ENCODE measurements at places on chromosomes 7 and 10.

- no peak for DNase-seq
Observed at GRCh38 chr7:35249537-35249907, 4.4 kb downstream of the TBX20 start.

- DNase-seq = no peak
Observed at GRCh38 chr10:28984431-28984830, 304.4 kb upstream of the LYZL1 start.

- no peak for DNase-seq
Observed at GRCh38 chr7:100808354-100808875, 18.9 kb downstream of the EPHB4 start.

- no peak for DNase-seq
Observed at GRCh38 chr7:68694656-68695055, 903.6 kb upstream of the AUTS2 start.

GRCh38 chr10:62748386-62748785, 56.1 kb upstream of the ADO start:
- DNase-seq = no peak

- no peak for DNase-seq
Observed at GRCh38 chr10:76036962-76037361, 605.5 kb downstream of the LRMDA start.

DNA sequence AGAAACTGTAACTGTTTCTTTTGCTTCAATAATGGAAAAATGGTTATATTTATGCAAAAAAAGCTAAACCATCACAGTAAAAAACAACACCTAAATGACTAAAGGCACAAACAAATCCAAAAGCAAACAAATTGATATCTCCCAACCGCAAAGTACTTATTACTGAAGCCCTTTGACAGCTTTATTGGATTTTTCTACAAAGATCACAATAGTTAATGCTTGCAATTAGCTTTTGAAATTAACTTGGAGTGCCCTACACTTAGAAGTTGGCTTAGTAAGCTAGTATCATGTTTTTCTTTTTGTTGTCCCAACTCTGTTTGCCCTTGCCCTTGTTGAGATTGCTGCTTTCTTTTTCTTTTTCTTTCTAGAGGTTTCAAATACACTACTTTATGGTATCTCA, 257.5 kb downstream of the INHBA start:
- no peak for DNase-seq

GRCh38 chr7:27254625-27255024, 12.0 kb downstream of the EVX1 start:
- no peak for DNase-seq

GRCh38 chr7:50266635-50267386, 37.7 kb upstream of the IKZF1 start:
- no peak for DNase-seq

DNA sequence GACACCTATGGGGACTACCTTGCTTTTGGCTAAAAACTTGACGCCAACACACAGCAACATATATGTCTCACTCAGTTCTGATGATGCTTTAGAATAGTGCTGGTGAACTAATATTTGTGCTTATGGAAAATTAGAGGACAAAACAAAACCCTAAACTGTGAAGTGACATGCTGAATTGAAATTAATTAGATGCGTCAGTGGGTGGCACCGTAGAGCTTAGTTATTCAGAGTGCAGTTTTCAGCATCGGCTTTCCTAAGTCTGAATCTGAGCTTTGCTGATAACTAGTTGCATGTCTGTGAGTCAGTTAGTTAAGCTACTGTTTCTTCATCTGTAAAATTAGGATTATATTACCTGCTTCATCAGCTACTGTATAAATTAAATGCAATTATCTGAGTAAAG, 245.0 kb upstream of the SORCS1 start:
- DNase-seq = no peak

GRCh38 chr7:20424500-20424899, 93.8 kb downstream of the ITGB8 start:
- no peak for DNase-seq

- no peak for DNase-seq
Observed at GRCh38 chr10:62414359-62414758, 40.2 kb downstream of the ZNF365 start.

DNA sequence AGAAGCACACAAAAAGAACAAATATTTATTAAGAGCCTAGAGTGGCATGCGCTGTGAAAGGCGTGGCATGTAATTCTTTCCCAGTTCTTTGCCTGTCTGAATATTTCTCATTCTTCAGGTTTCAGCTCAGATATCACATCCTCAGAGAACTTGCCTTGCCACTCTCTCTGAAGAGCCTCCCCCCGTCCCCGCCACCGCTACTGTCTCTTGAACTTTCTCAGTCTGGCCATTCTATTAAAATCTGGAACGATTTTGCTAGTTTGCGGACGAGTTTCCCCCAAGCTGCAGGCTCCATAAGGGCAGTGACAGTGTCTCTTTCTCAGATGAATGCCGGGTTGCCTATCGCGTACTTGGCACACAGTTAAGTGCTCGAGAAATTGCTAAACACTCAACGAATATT, 787 bp upstream of the PLEKHA1 start:
- no peak for DNase-seq

DNA sequence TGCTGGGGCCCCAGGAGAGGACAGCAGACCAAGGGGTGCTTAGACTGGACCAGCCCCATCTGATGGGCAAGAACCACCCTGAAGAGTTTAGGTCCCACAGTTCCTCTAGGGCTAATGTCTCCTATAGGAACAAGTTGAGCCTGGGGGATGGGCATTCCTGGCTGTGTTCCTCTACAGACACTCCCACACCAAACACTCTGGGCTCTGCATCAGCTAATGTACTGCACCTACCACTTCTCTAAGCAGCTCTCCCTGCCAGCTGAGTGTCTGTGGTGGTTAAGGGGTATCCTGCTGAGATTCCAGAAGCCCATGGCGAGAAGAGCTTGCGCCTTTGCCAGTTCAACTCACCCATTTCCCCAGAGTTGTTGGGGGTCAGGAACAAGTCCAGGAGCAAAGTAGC, 284.1 kb upstream of the CSTF2T start:
- no peak for DNase-seq

GRCh38 chr10:28734938-28735759, 57.8 kb downstream of the BAMBI start:
- no peak for DNase-seq

- no peak for DNase-seq
Observed at GRCh38 chr10:104032144-104032775, 53.4 kb downstream of the COL17A1 start.

GRCh38 chr7:26648554-26648953, 215.8 kb downstream of the SKAP2 start:
- no peak for DNase-seq

DNA sequence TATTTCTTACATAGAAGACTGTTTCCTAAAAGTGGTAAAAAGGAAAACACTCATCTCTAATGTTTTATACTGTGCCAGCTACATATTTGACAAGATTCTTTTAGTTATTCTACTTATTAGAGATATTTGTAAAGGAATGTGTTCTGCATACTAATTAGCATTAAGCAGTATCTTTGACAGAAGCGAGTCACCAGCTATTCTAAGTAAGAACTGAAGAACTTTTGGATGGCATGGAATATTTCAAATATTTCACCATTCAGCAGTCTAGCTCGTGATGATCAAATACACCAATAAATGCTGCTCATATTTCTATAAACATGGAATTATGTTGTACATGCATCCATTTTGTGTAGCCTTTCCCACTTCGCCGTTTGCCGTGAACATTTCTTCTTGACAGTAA, 241.6 kb upstream of the TCF7L2 start:
- no peak for DNase-seq

- no peak for DNase-seq
Observed at GRCh38 chr10:49123981-49124950, 8.9 kb upstream of the VSTM4 start.

GRCh38 chr7:144428431-144428830, 24.9 kb upstream of the NOBOX start:
- DNase-seq = no peak

Data from nephron progenitor cell (in vitro differentiated cells).